OCI-LY7 (cell line): ENCODE measurements at places on chromosomes 2 and 18. TPM values are rescaled to one million over a fixed set of nuclear protein-coding genes. Genes with fewer than 3 reads are reported as not detected.
A peak's percentile ranks its signal among the peaks of the same experiment; 100 is the strongest.

DNA sequence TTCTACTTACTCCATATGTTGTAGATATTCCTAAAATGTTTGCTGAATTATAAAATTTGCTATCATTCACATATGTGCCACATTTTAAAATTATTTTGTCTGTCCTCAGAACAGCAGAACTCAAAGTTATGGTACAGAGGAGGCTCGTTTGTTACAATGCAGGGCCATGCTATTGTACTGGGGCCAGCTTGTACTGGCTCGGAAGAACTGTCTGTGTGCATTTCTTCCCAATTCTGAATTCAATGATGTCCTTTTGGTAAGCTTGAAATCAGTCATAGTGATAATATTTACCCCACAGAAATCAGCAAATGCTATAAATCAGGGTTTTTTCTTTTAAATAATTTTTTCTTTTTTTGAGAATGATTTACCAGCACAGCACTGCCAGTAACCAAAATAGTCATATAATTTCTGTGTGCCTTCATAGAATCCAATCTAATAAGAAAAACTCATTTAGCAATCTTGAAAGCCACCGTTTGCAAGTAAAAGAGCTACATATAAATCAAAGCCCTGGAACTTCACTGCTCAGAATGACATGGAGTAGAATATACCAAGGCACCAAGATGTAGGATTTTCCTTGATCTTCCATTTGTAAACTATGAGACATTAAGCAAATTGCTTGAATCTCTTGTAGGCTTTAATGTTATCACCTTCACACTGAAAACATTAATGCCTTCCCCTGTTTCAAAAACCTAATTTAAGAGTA lies 90.7 kb upstream of the EPHA4 start:
- no peak for DNase-seq

Gene STARD6
- total RNA-seq, result not detected in 2 replicates

DNA sequence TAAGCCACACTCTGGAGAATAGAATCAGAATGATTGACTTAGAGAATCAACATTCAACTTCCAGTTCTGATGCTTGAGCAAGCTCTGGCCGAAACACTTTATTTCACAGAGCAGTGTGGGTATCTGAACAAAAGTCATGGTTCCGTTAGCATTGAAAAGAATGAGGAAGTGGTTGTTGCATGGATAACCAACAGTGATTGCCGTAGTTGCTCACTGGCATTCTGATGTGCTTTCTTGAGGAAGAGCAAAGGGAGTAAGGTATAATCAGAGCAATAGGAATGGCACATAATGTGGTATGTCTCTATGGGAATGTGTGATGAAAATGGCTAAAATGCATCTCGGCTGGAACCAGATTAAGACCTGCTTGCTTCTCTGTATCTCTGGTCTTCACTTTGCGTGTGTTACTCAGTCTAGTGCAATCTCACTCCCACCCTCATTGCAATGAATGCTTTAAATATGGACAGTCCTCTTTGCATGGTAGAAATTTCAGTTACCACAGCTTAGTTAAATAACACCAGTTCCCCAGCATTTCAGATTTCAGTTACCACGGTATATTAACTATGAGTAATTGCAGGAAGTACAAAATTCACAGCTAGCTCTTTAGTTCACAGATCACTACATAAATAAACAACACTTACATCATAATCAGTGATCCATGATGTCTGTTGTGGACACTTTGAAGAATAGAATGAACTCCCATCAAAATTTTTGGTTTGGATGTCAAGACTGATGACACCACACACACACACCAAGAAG lies 7.8 kb upstream of the RAB12 start:
- peak; percentile 52 for DNase-seq

Gene IL1A
- not detected in 2 replicates for total RNA-seq

DNA sequence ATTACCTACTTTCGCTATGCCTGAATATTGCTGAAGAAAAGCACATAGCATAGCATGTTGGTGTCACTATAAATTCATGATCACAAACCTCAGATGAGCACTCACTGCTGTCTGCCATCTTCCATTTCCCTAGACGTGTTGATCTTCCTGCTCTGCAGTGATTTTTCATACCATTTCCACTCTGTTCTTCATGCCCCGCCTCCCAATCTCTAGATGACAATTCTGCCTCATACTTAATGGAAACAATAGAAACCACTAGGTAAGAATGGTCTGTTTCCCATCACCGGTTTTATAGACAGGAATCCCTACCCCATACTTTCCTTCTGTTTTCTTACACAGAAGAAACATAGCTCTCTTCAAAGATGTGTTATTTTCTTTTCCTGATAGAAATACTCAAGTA lies 63.8 kb downstream of the PIK3C3 start:
- DNase-seq, result no peak

DNA sequence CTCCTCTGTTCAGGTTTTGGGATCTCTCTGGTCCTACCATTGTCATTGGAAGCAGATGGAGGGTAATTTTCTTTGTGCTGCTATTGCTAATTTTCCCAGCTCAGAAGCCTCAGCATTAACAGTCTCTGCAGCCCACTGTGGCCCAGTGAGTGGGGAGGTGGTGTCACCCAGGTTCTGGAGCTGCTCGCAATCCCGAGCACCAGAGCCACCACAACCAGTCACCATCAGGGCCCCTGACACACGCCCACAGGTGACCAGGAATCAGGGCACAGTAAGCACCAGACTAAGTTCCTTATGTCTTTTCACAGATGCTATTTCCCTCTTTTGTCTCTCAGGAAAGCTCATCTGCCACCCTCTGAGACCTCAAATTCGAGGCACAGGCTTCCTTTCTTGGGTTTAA lies 87.9 kb downstream of the SEPTIN10 start:
- DNase-seq, result no peak

GRCh38 chr2:144935736-144936135 lies 415.8 kb upstream of the ZEB2 start:
- no peak for DNase-seq

Gene RIT2
- total RNA-seq, result not detected in 2 replicates

Gene EFEMP1
- total RNA-seq, result 0.61 TPM in 1 of 2 replicates, not detected in the other

- no peak for DNase-seq
These were observed 390.4 kb upstream of the RGPD4 start for GRCh38 chr2:107436281-107436680.

DNA sequence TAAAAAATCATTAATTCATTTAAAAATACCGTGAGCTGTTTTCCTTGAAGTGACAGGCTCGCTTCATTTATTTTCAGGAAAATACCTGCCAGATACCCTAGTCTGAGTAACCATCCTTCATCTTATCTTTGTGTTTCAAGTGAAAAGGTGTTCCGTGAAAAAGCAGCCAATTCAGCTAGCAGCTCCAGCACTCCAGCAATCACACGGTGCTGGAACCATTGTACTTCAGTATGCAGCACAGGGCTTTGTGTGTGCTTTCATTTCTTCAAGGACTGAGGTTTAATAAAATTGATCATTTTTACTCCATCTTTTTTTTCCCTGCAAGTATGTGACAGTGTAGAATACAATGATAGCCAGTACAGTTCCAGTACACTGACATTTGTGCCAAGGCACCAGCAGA lies 39.1 kb upstream of the PGAP1 start:
- DNase-seq, result no peak

DNA sequence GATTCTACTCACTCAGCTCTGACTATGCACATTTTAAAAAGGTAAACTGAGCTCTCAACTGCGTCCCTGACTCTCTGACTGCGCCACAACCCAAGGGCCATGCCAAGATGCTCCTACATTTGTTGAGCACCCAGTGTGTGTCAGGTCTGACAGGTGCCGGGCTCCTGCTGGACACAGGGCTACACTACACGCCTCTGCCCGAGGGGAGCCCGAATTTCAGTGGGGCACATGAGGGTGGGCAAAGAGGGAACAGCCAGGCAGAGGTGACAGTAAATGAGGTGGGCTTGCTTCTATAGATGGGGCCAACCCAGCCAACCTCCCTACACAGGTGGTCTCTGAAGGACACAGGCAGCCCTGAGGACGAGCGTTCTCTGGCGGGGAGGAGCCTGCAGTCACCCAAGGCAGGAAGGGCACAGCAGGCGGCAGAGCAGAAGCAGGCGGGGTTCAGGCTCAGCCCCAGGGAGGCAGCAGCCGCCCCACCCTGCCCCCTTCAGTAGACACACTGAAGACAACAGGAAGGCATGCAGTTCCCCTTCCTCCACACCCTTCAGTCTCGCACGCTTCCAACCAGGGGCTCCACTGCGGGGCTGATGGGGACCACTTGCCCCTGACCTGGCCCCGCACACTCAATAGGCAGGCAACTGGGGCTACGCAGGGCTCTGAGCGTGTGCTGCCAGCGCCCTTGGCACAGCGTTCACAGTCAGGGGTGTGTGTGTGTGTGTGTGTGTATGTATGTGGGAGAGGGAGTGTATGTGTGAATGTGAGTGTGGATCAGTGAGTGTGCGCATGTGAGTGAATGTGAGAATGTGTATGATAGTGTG lies 98.4 kb downstream of the UXS1 start:
- DNase-seq, result no peak

DNA sequence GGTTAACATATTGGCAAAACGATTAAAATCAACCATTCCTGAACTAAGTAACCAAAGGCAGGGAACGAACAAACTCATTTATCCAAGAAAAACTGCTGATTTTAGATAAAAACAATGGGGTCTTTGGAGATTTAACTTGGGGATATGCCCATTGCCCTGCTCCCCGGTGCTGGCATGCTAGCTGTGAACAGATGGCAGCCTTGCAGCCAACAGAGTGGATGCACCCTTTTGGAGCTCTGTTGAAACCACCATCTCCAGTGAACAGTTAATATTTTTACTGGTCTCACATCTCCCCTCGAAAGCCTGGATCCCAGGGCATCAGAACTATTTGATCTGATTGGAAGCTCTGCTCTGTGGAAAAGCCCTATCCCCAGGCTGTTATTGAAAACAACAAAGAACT lies 303.1 kb downstream of the TGIF1 start:
- no peak for DNase-seq

DNA sequence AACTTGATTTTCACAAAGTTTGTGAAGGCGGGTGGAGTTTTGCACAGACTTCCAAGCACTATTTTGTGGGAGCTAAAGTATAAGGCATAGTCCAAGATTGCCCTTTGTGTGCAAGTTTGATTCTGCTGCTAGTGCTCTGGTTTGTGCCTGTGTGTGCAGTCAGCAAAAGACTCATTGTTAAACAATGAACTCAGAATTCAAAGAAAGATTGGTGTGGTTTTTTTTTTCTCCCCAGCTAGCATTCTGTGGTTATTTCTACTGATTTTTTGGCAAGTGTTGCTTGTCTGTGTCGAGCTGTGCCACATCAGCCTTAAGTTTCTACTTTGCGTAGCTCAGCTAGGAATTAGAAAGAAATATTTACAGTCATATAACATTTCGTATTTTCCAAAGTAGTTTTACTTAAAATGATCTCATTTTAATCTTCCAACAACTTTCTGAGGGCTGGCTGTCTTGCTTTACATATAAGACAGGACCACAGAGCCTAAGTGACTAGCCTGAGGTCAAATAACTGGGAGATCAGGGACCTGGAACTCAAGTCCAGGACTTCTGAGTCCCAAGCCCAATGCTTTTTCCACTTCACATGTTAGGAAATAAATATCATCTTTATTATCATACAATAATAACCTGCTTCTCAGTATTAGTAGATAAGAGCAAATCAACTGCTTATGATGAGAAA lies 69.8 kb downstream of the BABAM2 start:
- DNase-seq, result no peak

DNA sequence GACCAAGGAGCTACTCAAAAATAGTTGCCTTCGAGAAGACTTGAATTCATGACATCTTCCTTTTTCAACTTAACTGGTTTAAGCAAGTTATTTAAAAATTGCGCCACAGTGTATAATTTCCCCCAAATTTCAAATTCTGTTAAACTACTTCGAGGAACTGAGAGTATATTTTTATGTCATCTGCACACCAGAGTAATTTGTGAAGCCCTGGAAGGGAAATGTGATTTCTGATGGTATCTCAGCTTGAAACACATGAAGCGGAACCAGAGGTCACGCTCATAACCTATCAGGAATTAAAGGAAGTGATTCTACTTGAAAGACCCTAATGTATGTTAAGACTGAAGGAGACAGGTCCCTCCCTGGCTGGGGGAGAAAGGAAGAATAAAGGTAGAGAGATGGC lies 33.9 kb upstream of the DARS1 start:
- peak; percentile 59 for DNase-seq

DNA sequence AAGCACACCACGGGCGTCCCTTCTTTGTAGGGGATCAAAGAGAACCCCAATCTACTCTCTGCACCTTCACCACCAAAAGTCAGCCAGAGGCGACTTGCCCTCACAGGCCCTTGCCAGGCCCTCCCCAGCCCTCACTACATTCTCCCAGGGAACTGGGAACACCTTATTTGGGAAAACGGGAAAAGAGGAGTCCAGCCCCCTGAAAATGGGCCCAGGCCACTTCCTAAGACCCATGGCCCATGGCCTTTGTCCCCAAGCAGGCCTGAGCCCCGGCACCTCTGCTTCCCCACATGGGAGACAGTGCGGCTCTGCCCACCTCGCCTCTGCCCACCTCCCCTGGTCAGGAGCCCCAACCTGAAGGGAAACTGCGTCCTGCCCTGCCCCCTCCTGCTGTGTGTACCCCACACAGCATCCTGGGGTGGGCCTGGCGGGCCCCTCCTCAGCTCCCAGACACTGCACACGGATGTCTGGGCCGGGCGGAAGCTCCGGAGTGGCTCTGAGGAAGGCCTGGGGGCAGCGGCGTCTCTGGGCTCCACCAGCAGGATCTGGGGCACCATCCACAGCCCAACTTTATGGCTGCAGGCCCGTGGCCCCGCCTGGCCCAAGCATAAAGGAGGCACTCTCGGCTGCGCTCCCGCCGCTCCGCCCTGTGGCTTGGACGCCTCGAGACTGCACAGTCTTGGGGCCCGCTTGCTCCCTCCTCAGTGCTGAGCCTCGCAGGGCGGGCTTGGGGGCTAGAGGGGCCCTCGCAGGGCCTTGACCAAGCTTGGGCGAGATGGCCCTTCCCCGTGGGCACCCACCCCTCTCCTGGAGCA lies 70.3 kb upstream of the GPC1 start:
- no peak for DNase-seq

Gene ANO7
- 0.46 TPM in 1 of 2 replicates, not detected in the other for total RNA-seq

Gene LAMA1
- total RNA-seq, result not detected in 2 replicates

Gene LONRF2
- total RNA-seq, result not detected in 2 replicates

DNA sequence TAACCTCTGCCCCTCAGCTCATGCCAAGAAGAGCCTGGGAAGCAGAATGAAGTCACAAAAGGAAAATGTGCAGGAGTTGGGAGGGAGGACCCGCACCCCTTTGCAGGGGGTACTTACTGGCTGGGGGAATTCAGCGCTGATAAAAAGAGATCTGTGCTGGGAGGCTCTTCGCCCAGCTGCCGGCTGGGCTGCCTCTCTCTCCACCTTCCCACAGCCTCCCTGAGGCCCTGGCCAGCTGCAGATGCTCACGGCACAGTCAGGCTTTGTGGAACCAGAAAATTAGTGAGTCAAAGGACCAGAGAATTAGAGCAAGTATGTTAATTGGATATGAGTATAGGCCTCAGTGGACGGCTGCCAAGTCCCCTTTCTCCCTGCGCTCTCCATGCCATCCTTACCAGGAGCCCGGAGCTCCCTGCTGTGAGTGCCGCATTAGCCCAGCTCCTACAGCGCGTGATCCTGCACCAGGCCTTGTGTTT lies 181.7 kb upstream of the SH3BP4 start:
- no peak for DNase-seq

GRCh38 chr2:239137165-239137897 lies 263.5 kb downstream of the HDAC4 start:
- no peak for DNase-seq

GRCh38 chr2:188937228-188938220 lies 36.6 kb upstream of the COL3A1 start:
- no peak for DNase-seq

- DNase-seq, result no peak
These were observed at the start of gene UGT1A1 for GRCh38 chr2:233760043-233760442. Gene UGT1A1, plus strand, starts transcription at chr2:233760270. Its CDS starts 18 bp downstream, at chr2:233760288.

Gene ZSWIM2
- total RNA-seq, result not detected in 2 replicates

GRCh38 chr2:231926180-231926741 lies at the start of gene NPPC:
Gene NPPC, minus strand, starts transcription at chr2:231926396. Its CDS starts 147 bp downstream, at chr2:231926249.
- no peak for DNase-seq
